ENCODE measurements at places on chromosomes 12 and 14.

- no peak for DNase-seq
Measured at GRCh38 chr12:101204602-101205304, 5.3 kb downstream of the SLC5A8 start.

DNA sequence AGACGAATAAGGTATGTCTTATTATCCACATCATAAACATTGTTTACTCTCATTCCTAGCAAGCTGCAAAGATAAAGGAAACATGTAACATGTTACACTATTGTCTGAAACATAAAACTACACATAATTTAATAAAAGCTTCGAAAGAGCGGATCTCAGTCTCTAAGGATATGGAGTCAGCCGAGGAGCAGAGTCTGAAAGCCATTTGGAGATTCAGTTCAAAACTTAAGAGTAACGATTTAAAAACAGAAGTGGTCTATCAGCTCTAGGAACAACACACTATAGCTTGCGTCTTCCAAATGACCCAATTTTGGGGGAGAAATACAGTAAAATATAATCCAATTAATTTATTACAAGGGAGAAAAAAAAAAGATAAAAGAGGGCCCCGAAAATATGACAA, 775 bp downstream of the NEMF start:
- DNase-seq = peak; percentile 34

DNA sequence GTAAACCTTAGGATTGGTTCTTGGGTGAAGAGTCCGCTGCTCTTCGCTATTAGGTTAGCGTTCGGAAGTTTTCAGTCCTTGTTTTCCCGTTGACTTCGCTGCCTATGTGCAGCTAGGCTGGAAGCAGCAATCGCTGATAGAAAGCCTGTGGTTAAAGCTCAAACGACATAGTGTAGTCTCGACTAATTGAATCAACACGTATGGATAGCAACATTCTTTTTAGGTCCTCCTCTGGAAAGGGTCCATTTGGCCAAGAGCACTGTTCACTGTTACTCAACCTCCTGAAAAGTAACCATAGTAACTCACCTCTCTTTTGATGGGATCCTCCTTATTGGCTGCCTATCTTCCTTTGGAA, 355.5 kb downstream of the SNAPC1 start:
- peak; percentile 42 for DNase-seq

GRCh38 chr12:84789184-84789583, 123.4 kb downstream of the SLC6A15 start:
- DNase-seq = no peak

- no peak for DNase-seq
Measured at GRCh38 chr14:32017587-32017986, 59.5 kb upstream of the ARHGAP5 start.

- no peak for DNase-seq
Measured at GRCh38 chr12:132834181-132834711, 5.6 kb upstream of the GOLGA3 start.

DNA sequence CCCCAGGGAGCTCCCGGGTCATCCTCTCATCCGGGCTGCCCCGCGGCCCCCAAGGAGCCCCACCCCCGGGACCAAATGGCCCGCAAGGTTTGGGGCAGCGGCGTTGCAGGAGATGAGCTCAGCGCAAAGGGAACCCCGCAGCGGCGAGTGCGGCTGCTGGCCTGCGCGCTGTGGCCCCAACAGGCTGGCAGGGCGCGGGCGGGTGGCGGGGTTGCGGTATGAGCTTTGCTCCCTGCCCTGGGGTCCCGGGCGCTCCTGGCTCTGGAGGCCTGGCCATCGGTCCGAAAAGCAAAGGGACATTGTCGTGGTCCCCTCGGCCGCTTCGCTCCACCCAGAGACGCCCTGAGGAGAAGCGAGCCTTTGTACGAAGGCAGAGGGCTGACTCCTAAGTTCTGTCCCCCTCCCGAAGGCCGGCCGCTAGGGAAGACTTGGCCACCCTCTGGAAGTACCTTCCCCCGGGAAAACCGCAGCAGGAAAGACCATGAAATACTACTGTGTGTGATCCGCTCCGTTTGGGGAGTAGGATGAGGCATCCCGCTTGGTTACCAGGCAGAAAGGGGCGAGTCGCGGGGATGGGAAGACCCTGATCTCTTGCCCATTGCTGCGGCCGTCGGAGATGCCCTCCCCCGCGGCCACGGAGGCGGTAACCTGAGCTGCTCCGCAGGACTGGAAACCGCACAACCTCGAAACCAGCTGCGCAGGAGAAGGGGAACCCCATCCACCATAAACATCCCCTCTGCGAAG, 620 bp upstream of the NID2 start:
- DNase-seq = no peak

GRCh38 chr14:31261859-31262731, 54.5 kb upstream of the HECTD1 start:
- peak; percentile 33 for DNase-seq

DNA sequence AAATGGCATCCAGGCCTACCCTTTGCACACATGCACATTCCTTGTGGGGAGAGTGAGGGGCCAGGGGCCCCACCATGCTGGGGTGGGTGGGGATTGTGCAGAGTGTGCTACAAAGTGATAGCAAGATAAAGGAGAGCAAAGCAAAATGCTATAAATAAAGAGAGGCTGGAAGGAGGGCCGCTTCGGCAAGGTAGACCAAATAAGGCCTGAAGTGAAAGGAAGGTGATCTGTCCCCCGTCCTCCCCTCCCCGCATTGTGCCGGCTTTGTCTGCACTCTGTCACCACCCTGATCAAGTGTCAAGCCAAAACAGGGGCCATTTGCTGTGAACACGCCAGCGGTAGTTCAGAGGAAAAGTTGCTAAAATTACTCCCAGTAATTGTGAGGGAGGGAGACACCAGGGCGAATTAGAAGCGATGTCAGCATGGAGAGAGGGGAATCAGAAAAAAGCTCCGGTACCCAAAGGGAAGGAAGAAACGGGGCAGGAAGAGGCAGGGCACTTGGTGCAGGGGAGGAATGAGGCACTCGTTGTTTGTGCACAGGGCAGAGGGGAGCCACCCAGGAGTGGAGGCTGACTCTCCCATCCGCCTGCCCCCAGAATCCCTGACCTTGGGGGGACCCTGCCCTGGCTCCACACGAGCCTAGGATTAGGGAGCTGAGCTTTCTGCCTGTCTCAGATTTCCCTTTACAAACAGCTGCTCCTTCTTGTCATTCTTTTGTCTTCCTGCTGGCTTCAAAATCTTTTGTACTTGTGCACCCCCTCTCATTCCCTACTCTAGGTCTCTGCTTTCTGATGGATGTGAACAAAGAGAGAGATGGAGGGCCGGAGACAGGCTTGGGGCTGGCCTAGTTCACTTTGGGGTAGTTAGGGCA, 2.9 kb upstream of the MYH7 start:
- DNase-seq = no peak

DNA sequence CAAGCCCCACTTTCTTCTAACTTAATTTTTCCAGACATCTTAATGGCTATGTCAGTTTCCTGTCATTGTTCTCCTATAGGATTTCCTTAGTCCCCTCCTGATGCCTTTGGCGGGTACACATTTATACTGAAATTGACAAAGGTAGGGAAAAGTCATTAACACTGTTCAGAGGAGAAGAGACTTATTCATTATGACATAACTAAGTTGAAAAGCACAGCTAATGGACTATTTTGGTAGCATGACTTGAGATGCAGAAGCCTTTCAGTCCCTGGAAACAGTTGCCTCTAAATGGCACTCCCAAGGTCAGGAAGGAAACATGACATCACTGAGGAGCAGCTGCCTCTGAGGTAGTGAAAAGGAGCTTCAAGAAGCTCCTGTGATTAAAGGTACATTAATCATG, 317.5 kb upstream of the KITLG start:
- DNase-seq = no peak

GRCh38 chr12:96220902-96221301, 26.7 kb downstream of the ELK3 start:
- DNase-seq = no peak

DNA sequence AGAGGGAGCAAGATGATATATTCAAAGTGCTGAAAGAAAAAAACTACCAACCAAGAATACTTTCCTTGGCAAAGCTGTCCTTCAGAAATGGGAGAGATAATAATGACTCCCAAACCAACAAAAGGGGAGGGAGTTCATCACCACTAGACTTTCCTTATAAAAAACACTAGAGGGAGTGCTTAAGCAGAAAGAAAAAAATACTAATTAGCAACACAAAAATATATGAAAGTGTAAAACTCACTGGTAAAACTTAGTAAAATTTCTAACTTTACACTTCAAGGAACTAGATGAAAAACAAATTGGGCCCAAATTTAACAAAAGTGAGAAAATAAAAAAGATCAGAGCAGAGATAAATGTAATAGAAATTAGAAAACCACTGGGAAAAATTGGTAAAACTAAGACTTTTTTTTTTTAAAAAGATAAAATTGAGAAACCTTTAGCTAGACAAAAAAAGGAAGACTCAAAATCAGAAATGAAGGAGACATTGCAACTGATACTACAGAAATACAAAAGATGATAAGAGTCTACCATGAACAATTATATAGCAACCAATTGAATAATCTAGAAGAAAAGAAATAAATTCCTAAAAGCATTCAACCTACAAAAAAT, 60.4 kb upstream of the FAR2 start:
- peak; percentile 35 for DNase-seq

DNA sequence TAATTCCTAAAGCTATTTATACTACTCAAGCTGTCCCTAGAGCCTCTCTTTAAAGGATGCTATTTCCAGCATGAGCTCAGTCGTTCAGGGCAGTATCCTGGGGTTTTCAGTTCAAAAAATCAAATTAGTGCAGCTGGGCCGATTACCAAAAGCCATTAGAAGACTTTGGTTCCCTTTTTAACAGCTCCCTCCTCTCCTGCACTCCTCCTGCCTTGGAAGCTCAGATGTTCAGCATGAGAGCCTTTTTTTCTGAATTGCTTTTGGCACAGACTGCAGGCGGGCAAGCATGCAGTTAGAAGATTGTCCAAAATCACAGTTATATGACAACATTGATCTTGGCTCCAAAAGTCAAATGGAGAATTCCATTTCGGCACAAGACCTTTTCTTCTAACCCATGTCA, 179.6 kb downstream of the SLC35F4 start:
- DNase-seq = no peak

DNA sequence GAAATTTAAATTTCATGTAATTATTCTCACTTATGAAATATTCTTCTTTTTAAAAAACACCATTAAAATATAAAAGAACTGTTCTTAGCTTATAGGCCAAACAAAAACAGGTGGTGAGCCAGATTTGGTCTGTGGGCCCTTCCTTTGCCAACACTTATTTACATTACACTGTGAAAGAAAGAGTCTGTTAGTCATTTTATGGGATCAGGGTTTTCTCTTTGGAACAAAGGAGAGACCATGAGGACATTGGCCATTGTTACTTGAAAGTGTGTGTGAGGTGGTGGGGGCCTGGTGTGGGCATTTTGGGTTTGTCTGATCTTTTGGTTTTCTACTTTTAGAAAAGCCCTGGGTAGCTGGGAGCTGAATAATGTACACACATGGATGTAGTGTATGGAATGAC, 62.7 kb downstream of the TTC6 start:
- DNase-seq = no peak

DNA sequence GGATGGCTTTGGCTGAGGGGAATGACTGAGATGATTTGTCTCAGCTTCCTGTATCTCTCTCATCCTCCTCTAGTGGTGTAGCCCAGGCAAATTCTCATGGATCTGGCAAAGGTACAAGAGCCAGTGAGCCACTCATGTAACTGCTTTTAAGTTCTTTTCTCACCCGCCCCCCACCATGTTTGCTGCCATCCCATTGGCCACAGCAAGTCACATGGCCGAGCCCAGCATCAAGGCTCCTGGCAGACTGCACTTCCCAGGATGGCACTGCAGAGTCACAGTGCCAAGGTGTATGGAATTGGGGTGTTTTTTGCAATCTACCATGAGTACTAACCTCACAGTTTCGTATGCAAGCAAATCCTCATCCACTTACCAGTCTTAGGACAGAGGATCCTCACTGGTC, 50.9 kb downstream of the CHST11 start:
- DNase-seq = peak; percentile 27

GRCh38 chr12:50550530-50551223, 45.9 kb downstream of the DIP2B start:
- DNase-seq = no peak

DNA sequence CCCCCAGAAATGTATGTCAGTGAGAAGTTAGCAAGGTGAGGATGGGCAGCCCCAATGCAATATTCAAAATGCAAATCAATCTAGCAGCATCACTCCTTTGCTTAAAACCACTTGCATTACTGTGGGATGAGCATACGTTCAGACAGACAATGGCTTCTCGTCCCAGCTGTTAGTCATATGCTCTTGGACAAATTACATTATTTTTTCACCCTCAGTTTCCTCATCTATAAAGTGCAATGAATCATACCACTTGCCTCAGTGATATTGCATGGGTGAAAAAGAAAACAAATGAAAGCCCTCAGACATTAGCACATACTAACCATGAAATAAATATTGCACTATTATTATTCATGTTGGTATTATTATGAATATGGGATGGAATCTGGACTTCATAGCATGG, 132.3 kb downstream of the C12orf75 start:
- no peak for DNase-seq

- DNase-seq = no peak
Measured at GRCh38 chr12:26770239-26771070, 62.5 kb downstream of the ITPR2 start.

DNA sequence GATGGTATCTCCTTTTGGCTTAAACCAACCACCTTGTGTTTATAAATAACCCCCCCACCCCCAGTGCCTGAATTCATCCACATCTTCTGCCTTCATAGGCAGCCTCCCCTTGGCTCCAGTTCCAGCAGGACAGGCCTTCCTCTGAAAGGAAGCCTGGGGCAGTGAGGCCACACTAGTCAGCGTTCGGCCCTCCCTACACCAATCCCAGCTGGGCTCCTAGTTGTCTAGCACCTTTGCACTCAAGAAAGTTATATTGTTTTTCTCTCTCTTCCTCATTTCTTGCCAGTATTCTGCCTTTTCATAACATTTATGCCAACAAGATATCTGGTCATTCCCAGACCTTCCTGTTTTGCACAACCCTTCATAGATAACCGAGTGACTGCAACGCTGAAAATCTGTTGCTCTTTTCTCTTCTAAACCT, 73.1 kb upstream of the ACTN1 start:
- no peak for DNase-seq

DNA sequence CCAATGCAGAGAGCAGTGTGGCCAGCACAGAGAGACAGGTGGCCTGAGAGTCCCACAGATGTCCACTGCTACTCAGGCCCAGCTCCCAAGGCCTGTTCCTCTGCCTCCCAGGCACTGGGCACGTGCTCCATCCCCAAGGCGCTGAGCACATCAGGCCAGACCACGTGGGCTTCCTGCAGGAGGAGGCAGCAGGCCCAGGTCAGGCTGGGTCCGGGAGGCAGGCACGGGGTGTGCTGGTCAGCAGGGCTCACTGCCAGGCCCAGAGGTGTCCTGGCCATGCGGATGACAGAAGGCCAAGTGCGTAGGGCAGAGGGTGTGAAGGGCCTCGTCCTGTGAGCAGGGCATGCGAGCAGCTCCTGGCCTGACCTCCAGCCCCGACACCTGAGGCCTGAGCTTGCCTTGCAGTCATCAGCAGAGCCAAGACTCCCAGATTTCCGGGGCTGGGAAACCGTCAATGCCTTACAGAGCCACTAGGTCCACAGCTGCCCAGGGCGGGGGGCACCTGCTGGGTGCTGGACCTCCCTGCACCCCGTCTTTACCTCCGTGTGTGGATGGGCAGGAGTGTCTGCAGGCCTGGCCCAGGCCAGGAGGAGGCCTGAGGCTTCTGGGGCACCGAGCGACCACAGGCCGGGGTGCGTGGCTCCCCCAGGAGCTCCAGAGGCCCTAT, 14.9 kb downstream of the TRMT61A start:
- no peak for DNase-seq

GRCh38 chr14:101917413-101918017, 46.9 kb upstream of the DYNC1H1 start:
- DNase-seq = no peak
